ENCODE measurements at places on chromosomes 1 and 21.

- no peak for DNase-seq
These were observed 56.7 kb downstream of the CAMK2N1 start for GRCh38 chr1:20429296-20429695.

- no peak for DNase-seq
These were observed 17.9 kb upstream of the L1TD1 start for GRCh38 chr1:62176597-62177312.

DNA sequence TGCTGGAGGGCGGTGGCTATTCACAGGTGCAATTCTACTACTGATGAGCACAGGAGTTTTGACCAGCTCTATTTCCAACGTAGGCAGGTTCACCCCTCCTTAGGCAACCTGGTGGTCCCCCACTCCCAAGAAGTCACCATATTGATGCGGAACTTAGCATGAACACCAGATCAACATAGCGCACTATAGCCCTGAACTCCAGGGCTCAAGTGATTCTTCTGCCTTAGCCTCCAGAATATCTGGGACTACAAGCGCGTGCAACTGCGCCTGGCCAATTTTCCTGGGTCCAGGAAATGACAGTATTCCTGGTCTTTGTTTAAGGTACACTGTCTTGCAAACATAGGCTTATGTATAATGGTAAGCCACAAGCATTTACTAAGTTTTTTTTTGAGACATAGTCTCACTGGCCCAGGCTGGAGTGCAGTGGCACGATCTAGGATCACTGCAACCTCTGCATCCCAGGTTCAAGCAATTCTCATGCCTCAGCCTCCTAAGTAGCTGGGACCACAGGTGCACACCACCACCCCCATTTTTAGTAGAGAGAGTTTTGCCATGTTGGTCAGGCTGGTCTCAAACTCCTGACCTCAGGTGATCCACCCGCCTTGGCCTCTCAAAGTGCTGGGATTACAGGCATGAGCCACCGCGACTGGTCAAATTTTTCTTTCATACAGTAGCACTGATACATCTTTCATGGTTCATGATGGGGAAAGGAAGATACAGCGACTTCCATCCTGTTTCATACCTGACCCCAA lies 12.6 kb downstream of the MCL1 start:
- peak; percentile 30 for DNase-seq

DNA sequence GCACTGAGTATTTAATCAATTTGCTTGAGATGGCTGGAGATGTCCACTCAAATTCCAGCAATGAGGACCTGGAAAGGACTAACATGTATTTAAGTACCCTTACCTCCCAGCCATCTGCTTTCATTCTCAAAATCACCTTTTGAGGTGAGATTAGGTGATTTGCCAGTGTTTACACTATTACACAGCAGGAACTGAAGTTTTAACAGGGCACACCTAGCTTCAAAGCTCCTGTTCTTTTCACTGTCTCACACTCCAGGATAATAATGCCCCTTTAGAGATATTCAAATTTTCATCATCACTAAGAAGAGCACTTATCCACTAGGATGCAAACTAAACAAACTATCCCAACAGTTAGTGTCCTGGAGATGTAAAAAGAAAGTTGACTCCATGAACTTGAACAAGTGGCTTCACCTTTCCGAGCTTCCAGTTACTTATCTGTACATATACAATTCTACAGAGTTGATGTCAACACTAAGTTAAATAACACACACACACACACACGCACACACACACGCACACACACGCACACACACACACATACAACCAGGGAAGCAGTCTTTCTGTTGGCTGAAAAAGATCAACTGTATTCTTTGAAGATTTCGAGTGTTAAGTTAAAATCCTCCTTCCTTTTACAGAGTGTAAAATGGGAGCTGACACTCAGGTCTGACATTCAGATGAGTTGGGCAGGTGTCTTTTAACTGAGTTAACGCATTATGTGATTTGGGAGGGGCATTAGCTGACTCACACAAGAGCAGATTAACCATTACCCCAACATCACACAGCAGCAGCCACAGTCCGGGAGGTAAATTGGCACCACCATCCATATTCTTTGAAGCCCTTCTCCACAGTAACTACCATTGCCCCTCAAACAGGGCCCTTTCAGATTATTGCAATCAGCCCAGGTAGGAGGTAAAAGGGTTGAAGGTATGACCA lies 15.5 kb upstream of the JAK1 start:
- no peak for DNase-seq

DNA sequence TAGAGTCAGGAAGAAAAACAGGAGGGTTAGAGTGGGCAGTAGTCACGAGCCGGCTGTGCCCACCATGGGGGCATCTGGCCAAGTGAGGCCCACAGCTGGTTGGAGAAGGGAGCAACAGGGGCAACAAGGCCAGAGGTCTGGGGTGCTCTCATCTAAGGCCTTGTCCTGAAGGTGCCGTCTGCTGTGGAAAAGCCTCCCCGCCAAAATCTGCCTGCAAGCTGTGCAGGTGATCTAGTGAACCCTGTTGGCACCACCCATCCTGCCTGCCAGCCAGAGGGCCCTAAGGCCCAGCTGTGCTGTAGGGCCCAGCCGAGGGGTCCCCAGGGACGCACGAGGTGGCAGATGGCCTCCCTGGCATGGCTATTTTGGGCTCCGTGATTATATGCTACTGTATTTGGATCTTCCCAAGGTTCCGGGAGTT lies 51.3 kb downstream of the LGR6 start:
- DNase-seq = no peak

- DNase-seq = no peak
These were observed 18.9 kb downstream of the LRIF1 start for GRCh38 chr1:110944806-110945205.

DNA sequence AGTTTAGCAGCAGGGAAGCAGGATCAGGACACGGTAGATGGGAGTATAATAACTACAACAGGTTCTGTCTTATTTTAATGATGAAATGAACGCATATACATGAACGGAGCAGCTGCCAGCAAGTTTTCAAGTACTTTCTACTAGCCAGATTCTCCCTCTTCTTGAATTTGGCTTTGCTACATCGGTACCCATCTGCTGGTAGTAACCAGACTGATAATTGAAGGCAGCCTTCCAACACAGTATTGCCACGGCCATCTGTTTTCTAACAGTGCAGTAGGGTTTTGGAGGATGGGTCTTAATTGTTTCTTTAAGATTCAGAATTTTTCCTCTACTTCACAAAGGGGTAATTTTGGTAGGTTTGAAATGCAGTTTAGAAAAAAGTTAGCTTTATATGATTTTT lies 33.4 kb downstream of the CENPF start:
- DNase-seq = no peak

- no peak for DNase-seq
These were observed 35.1 kb upstream of the PWP2 start for GRCh38 chr21:44072111-44072510.

GRCh38 chr1:54024358-54024757 lies 6.4 kb upstream of the LDLRAD1 start:
- no peak for DNase-seq

GRCh38 chr1:201226859-201227488 lies 36.4 kb downstream of the IGFN1 start:
- no peak for DNase-seq

DNA sequence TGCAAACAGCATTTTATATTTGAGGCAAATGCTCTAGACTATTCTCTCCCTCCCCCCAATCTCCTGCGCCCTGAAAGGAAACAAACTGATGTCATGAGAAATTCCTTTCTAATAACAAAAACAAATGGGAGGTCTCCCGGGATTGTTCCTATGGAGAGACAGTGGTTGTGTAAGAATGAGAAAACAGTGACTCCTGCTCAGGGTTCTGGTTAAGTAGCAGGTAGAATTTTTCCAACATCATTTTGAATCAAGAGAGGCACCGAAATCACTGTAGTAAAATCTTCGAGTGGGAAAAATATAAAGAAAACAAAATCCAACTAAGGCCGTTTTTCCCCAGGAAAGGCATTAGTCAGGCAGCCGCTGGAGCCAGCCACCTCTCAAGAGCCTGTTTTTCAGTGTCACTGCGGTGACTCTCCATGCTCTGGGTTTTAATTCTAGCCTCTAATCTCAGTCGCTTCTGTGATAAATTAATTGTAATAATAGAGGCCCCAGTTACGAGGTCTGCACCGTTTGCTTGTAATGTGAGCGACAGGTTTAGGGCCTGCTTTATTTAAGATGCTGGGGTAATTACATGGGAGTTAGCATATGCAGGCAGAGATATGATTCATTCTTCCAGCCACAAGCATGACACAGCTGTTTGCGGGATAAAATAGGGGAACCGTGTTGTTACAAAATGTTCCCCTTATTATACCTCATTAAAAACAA lies 80.3 kb downstream of the RNF220 start:
- DNase-seq = no peak

DNA sequence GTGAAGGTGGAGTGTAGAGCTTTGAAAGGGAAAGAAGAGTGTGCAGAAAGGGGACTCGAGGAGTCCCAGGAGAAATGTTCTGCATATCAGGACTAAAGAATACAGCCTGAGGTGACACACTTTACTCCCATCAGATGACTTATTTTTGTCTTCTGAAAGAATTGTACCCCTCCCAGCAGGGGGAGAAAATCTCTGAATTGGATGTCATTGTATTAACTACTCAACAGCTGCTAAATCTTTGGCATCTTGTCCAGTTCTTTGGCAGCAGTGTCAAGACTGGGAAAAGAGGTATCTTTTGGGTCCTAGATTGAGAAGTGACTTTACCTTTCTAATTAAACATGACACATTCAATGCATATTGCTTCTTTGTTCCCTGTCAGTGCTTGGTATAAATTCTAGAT lies 18.9 kb downstream of the UBE4B start:
- no peak for DNase-seq

GRCh38 chr1:76939817-76940216 lies 72.5 kb downstream of the ST6GALNAC5 start:
- DNase-seq = no peak

GRCh38 chr1:172948457-172948856 lies 102.3 kb downstream of the TNFSF18 start:
- DNase-seq = no peak

GRCh38 chr1:35860696-35861095 lies 22.3 kb upstream of the AGO1 start:
- no peak for DNase-seq

- DNase-seq = no peak
These were observed 12.7 kb upstream of the CDK18 start for GRCh38 chr1:205491794-205492193.

DNA sequence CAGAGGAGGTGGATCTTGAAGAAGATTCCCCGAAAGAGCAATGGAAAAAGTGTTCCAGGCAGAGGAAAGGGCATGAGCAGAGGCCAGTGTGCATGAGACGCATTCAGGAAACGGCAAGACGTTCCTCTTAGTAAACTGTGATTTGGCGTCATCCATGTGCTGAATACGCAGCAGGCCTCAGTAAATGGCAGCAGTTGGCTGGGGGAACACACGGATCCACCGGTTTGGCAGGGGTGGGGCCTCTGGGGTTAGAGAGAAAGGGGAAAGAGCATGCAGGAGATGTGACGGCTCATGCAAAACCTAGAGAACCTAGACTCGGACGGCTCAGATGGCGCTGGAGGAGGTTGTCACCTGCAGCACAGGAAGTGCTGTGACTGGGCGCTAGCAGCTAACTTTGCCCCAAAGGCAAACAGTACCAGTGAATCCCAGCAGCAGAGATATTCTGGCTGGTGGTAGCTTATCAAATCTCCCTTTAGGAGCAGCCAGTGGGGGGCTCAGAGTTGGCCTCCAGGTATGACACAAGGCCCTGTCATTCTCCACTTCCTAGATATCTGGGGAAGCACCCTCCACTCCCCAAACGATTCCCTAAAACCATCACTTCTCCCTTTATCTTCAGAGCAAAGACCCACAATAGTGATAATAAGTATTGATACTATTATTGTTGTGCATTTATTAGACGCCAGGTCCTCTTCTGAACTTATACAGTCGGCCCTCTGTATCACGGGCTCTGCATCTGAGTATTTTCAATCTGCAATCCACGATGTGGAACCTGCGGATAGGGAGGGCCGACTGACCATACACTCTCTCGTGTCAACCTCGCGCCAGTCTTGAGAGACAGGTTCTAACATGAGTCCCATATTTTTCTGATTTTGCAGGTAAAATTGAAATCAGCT lies 7.6 kb downstream of the LAPTM5 start:
- peak; percentile 78 for DNase-seq

- DNase-seq = peak; percentile 38
These were observed 730 bp downstream of the CDC42SE1 start for GRCh38 chr1:151058692-151059091.

DNA sequence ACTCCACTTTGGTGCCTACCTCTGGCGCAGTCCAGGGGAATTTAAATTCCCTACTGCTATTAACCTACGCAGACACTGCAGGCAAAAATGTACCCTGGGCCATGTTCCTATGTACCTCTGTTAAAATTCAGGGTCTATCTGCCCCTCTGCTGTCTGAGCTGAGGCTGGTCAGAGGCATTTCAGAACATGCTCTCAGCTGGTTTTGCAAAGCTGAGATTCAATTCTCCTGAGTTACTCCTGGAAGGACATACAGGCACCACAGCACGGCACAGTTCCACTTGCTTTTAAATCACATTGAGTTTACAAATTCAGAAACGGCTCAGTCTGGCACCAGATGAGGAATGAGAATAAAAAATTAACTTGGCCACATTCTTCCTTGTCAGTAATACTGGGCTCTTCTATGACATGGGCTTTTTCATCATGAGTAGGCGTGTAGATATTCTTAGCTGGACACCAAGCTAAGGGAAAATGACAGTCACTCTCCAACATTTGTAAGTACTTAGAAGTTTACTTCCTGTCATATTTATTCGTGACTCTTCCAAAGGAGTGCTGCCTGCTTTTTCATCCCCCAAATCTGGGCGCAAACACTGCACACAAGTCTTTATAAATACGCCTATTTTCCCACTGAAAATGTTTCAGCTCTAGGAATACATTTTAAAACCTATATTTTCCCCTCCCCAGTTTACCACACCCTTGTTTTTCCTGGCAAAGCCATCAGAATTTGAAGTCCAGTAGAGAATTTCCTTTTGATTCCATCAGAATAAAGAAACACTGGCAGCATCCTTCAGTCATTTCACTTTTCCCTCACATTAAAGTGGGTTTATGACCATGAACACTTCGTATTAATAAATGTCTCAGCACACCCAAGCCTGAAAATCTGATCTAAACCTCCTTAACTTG lies 1.9 kb downstream of the C1orf198 start:
- DNase-seq = no peak

DNA sequence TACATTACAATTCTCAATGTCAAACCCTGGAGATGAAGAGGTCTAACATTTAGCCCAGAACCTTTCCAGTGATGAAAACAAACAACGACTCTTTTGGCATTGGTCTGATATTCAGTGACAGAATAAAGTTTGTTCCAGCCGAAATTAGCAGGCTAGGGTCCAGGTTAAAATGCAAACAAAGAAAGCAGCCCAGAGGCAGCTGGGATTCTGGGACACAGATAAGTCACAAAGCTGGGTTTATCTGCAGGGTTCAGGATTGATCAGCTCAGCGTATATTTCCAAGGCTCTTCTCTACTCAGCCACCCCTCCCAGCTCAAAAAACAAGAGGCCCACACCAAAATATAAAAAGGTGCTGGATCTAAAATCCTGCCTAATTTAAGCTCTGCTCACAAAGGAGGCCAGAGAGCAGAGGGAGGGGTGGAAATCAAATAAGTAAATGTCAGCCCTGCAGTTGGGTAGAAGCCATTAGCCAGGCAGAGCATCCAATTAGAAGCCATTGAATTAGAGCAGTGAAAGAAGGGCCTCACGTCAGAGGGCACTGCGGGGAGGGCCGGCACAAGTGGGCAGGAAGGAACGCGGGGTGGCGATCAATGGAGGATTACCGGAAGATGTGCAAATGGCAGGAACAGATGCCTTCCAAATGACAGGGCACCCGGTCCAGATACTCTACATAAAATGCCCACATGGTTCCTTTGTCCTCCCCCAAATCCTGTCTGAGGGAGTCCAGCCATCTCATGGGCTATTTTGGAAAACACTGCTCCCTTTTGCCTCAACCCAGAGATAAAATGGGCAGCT lies 3.2 kb upstream of the KLHDC8A start:
- no peak for DNase-seq

GRCh38 chr1:178934546-178934945 lies 63.7 kb upstream of the ANGPTL1 start:
- no peak for DNase-seq

Data from activated T-cell treated with anti-CD3 and anti-CD28 coated beads, Interleukin-2, amount 50 U/mL, for 1 hour (primary cell).